ENCODE measurements at places on chromosomes 2 and 18.

DNA sequence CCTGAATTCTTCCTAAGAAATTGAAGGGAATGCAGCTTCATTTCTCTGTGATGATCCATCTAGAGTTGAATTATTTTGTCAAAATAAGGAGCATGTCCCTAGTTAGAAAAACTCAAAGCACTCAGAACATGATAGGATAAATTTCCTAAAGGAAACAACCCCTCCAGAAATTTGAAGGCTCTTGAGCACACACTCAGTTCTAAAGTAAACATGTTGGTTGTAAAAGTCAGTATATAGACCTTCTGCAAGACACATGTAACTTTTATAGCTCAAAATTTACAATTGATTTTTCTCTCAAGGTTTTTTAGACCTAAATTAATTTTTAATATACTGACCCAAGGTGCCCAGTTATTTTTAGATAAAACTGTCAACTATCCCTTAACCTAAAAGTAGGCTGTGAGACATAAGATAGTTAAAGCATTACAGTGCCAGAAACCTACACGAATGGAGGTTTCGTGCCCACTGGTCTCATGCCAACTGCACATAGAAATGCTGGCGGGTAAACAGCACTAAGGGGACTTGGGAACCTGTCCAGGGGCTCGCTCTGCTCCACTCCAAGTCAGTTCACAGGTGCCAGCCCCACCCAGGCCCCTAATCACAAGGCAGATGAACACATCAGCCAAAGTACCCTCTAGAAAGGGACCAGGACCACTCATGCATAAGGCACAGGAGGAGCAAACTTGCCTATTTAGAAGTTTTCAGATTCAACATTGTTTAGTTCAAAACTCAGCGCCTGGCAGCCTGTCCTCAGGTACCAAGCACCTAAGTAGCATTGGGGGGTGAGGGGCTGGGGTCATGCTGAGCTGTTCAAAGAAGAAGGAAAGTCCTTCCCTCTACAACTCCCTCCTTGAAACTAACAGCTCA, 106.5 kb downstream of the SMC6 start:
- no peak for DNase-seq

GRCh38 chr2:148623086-148623485, 21.5 kb upstream of the EPC2 start:
- DNase-seq, result no peak

GRCh38 chr2:48306409-48307284, 223.3 kb upstream of the STON1 start:
- DNase-seq, result no peak

- no peak for DNase-seq
Observed at GRCh38 chr2:71410696-71411095, 42.7 kb upstream of the DYSF start.

- no peak for DNase-seq
Observed at GRCh38 chr2:1781291-1782080, 37.2 kb upstream of the PXDN start.

- no peak for DNase-seq
Observed at GRCh38 chr2:238507836-238508235, 81.1 kb downstream of the ASB1 start.

GRCh38 chr18:12497296-12497695, 89.6 kb downstream of the PRELID3A start:
- DNase-seq, result no peak

GRCh38 chr2:38522754-38523349, 79.9 kb downstream of the HNRNPLL start:
- no peak for DNase-seq

DNA sequence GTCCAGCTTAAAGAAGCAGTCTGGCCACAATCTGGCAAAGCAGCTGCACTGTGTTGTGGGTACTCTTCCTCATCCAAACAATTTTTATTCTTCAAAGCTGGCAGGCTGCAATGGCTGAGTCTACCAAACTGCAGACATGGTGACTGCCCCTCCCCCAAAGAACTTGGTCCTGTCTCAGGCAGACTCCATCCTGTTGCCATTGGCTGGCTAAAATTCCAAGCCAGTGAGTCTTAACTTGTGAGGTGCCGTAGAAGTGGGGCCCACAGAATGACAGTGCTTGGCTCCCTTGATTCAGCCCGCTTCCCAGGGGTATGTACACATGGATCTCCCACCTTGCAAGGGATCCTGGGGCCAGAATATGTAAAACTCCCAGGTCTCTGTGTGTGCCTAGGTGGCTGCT, 14.5 kb upstream of the NXPH2 start:
- DNase-seq, result no peak

DNA sequence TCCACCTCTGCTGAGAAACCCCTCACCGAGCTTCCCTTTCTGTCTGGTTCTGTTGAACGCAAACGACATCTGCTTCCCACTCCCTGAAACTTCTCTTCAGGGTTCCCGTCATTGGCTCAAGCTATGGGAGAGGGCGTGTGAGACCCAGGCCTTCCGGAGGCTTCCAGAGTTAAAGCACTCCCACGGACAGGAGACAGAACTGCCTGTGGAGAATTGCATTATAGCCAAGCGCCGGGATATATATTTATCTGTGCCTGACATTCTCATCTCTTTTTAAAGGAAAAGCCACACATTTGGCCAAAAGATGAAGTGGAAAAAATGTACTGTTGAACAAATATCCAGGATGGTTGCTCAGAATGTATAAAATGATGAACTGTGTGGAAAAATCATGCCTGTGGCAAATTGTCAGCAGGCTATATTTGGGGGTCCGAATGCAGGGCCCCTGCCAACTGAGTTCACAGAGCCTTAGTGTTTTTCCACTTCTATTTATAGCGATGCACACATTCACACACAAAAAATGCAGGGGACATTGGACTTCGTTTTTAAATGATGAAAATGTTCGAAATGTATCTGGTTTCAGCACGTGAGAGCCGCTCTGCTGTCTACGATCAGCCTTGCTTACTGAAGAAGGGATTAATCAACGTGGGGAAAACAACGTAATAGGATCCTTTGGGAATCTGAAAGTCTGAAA, 59.5 kb downstream of the E2F6 start:
- DNase-seq, result no peak

DNA sequence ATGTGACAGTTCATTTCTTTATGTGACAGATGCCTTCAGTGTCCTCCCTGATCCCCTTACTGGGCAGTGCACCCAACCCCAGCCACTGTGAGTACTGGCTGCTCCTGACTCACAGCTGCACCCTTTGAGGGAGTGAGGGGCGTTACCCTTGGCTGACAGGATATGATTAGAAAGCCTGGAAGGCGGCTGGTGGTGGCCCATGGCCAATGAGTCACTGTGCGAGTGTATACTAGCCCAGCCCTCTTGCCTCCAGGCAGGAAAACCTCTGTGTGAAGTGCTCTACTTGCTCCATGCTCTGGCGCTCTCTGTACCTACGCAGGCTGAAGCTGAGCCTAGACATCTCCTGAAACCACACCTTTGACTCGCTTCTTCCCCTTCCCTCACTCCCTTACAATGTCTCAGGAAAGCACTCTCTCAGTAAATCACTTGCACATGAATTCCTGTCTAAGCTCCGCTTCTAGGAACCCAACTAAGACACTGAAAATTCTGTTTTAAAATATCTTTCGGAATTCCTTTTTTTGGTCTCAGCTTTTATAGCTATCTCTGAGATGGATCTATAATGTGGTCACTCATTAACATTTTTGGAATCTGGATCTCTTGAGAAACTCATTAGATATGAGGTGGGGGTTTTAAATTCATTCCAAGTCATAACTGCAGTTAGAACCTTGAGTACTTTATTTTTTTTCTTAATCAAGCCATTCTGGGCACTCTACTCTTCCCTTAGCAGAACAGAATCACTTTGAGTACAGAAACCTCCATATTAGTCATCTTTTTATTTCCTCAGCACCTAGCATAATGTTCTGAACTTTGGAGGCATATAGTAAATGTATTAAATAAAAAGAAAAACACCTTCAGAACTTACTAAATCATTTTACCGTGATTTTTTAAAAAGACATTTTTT, 25.3 kb upstream of the STAM2 start:
- DNase-seq, result no peak

- DNase-seq, result no peak
Observed at GRCh38 chr2:76763276-76763675, 758.9 kb downstream of the LRRTM4 start.

- no peak for DNase-seq
Observed at GRCh38 chr2:8382485-8382884, 299.4 kb upstream of the ID2 start.

DNA sequence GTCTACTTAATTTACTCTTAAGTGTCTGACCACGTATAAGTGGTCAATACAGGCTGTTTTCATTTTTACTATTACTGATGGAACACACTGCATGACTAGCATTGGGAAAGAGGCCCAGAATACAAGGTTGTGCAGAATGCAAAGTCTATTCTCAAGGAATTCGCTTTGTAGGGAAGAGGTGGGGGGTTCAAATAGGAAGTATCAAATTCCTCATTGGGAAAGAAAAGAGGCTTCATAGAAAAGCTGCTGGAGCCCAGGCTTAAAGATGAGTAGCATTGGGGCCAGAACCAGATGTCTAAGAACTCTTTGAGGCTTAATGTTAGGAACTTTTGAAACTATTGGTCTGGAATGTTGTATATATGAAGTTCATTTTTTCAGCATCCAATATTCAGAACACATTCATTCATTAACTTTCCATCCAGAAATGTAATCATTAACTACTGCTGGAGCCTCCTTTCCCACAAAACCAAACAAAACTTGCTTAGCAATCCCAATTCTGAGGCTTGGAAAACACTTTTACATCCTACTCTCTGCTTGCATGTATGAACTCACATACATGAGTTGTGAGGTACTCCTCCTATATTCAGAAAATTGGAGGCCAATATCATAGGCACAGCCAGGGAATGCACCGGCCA, 994 bp upstream of the LRATD1 start:
- DNase-seq, result no peak

Data from hippocampal formation (tissue), 2 donors.